CD4-positive, alpha-beta T cell treated with Interleukin-2 at 100 ng/mL for 4 hours (primary cell): ENCODE measurements at places on chromosomes 16 and 17.

DNA sequence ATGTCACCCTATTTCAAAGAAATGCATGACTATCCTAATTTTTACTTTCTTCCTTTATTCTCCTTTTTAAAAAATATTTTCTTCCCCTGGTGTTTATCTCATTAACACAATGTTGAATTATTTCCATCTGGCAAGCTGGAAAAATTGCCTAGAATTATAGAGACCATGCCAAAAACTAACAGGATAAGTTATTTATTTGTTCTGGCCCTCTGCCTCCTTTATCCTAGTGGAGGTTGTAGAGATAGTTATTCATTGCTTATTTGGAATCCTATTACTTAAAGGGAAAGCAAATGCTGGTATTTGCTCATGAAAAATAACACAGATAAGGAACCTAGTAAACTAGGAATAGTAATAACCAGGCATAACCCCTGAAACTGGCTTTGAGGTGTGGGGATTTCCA, 684.9 kb upstream of the KIF2B start:
- no peak for DNase-seq

DNA sequence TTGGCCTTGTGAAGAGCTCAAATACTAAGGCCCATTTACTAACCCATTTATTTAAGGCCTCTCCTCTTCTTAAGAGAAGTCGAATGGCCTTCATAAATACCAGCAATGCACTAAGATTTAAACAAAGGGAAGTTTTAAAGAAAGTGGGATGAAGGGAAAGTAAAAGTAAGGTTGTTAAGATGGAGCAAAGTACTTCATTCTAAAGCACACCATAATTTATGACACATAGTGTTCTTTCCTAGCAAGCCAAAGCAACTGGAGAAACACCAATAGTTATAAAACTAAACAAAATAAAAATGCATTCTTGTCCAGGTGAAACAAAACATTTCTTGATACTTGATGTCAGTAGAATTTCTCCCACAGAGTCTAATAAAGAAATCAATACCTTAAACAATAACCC, 27.9 kb downstream of the CDH11 start:
- no peak for DNase-seq

DNA sequence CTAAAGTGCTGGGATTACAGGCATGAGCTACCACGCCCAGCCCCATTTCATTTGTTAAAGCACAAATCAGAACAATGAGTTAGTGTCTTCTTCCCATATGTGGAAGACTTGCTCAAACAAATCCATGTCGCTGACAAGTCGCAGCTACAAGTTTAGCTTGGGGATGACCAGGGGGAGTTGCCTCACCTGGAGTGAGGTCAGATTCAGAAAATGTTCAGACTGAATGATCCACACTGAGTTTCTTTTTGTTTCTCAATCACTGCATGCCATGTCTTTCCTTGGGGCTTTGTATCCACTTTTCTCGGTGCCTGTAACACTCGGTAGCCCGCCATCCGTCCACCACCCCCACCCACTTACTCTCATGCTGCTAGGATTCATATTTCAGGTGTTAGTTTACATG, 437.3 kb upstream of the DYNLRB2 start:
- DNase-seq: no peak

DNA sequence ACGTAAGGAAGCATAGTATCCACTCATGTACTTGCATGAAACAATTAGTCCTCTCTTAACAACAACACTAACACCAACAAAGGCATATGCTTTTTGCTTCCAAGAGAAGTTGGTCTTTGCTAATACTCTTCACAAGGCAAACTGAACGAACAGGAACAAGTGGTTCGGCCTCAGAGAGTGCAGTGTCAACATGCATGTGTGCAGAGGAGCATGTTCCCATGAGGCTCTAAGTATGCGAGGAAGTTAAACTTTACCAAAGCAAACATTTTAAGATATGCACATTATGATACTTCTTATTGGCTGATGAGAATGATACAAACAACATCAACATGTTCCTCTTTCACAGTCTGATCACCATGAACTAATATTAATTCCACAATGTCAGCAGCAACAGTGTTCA, 285.3 kb upstream of the IRX5 start:
- no peak for DNase-seq

DNA sequence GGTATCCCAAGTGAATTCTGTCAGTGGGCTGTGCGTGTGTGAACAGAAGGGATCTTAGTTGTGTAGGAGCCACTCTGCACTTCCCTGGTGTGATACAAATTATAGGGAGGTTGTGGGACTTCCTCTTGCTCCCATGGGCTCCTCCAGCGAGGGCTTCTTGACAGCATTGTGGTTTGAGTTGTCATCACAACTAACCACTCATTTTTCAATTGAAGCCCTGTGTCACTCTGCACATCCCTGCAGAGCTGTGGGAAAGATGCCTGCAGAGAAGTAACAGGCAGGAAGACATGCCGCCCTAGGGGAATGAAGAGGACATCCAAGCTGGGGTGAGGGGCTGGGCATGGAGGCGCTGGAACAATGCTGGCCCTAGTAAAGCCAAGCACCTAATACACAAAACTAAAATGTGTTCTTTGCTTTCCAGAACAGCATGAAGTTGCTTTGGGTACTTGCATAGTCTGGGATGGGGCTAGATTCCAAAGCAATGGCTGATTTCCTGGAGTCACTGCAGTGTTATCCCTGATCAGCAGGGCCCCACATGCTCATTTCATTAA, 692.5 kb downstream of the TOX3 start:
- no peak for DNase-seq
